ENCODE measurements at places on chromosomes 2 and 18.

DNA sequence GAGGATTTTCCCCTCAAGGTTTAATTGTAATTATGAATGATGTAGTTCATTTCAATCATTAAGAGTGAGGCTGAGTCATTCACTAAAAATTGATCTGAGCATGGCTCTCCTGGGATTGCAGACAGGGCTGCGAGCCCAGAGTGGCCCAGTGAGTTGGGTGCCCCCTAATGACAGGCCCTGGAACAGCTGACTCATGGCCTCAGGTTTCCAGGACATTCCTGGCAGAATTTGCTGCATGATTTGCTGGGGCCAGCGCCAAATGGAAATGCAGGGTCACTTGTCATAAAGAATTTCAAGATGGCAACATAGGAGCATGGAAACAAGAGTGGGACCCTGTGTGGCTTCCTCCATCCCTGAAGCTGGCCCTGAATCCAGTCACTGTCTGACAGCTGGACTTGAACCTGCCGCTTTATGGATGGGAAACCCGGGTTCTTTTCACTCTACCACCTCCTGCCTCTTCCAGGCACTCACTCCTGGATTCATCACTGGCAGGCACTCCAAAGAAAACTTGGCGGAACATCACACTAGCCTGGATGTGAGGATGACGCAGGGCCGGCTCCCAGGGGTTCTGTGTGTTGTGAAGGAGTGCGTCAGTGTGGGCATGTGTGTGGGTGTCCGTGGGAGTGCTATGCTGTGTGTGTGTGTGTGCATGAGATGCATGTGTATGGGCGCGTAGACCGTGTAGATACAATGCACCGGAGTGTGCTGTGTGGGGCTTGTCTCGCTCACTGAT lies 15.2 kb downstream of the OTOF start:
- no peak for DNase-seq

- peak; percentile 66 for DNase-seq
These were observed 31.9 kb upstream of the GALNT14 start for GRCh38 chr2:31170071-31170698.

GRCh38 chr2:16090650-16091575 lies 150.6 kb downstream of the MYCN start:
- DNase-seq, result no peak

DNA sequence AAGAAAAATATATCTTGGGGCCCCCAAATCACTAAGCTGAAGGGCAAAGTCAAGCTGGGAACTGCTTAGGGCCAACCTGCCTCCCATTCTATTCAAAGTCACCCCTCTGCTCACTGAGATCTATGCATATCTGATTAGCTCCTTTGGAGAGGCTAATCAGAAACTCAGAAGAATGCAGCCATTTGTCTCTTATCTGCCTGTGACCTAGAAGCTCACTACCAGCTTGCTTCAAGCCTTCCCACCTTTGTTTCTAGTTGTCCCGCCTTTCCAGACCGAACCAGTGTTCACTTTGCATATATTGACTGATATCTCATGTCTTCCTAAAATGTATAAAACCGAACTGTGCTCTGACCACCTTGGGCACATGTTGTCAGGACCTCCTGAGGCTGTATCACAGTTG lies 479.4 kb downstream of the METTL4 start:
- no peak for DNase-seq

DNA sequence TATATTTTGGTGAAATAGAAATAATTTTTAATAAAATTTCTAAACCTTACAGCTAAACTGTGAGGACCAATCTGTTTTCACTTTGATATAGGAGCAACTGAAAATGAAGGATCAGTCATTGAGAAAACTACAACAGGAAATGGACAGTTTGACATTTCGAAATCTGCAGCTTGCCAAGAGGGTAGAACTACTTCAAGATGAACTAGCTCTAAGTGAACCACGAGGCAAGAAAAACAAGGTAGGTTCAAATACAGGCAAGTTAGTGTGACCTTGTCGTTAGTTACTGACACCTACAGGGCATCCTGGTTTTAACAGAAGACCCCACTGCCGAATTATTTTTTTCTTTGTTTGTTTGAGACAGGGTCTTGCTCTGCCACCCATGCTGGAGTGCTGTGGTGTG lies 75.5 kb upstream of the STON1 start:
- no peak for DNase-seq

- peak; percentile 50 for DNase-seq
These were observed 19.6 kb downstream of the RSAD2 start for GRCh38 chr2:6896930-6897759.

- DNase-seq, result no peak
These were observed 174.0 kb downstream of the TWIST2 start for GRCh38 chr2:239021651-239022436.

- DNase-seq, result no peak
These were observed 176.8 kb downstream of the KCNS3 start for GRCh38 chr2:18055290-18055689.

GRCh38 chr2:41940060-41940744 lies 107.6 kb upstream of the PKDCC start:
- no peak for DNase-seq

DNA sequence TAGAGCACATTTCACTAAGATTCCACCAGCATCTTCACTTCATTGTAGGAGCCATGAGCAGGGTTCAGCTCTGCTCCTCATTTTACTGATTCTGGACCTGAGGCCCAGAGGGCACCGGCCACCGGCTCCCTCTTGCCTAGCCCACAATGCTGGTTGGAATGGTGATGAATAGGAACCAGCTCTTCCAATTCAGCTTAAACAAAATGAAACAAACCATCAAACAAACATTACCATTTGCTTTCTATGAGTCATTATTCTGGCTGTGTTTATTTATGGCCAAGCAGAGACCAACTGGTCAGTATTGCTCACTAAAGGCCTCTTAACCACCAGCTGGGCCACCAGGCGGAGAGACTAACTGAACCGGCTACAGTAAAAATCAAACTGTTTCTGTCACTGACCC lies 176.7 kb downstream of the MTX2 start:
- no peak for DNase-seq

DNA sequence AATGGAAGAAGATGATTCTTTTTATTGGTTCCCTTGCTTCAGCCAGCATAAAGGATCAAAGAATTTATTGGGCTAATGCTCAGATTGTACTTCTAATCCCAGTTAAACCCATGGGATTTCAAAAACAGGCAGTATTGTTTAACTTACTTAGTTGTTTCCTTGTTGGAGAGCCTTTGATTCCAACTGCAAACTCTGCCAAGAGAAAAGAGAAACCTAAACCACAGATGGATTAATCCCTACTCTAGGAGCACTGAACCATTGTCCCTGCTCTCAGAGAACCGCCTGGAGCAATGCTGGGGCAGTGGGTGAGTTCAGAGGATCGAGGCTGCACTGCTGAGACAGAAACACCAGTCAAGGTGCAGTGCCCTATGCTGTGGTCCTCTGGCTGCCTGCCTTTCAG lies 44.9 kb upstream of the SIGLEC15 start:
- no peak for DNase-seq

DNA sequence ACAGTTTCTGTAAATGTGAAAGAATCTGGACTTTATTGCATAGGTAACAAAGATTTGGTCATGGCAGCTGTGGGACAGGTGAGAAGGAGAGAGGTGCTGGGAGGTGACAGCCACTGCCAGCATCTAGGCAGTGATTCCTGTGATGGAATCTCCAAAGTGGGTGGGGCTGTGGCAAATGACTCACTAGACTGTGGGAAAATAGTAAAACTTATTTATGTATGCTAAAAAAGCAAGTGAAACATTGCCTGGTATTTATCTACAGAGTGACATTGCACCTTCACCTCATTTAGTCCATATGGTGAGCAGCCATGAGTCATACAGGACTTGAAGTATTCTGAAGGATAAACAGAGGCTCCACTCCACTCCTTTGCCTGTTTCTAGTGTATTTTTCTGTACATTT lies 145.3 kb upstream of the MEX3C start:
- DNase-seq, result no peak

DNA sequence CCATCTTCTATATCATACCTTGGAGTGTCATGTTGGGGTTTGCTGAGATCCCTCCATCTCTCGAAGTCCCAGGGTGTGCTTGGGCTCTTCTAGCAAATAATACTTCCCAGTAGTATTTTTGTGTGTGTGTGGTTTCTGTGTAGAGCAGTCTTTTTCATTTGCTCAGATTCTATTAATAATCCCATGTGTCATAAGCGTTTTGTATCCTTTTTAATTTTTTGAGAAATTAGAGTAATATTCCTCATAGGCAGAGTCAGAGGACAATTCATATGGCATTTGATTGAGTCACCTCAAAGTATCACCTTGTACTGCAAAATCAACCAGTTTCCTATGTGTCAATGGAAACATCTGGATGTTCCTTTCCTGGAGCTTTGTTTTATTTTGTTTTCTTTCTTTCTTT lies 37.4 kb upstream of the PPP1R1C start:
- no peak for DNase-seq

DNA sequence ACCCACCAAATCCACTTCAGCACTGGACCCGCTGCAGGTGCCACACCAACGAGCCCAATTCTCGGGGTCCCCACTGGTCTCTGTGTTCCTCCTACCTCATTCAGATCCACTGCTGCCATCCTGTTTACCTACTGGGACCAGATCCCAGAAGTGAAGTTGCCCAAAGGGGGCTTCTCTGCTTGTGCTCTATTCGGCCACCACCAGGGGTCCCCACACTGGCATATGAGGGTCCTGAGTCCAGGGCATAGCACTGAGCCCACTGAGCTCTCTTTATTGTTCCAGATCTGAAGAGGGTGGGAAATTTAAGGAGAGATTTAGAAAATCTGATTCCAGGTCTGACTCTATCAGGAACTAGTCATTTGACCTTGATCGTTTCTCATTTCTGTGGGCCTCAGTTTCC lies 2.4 kb downstream of the GPR45 start:
- DNase-seq, result no peak

DNA sequence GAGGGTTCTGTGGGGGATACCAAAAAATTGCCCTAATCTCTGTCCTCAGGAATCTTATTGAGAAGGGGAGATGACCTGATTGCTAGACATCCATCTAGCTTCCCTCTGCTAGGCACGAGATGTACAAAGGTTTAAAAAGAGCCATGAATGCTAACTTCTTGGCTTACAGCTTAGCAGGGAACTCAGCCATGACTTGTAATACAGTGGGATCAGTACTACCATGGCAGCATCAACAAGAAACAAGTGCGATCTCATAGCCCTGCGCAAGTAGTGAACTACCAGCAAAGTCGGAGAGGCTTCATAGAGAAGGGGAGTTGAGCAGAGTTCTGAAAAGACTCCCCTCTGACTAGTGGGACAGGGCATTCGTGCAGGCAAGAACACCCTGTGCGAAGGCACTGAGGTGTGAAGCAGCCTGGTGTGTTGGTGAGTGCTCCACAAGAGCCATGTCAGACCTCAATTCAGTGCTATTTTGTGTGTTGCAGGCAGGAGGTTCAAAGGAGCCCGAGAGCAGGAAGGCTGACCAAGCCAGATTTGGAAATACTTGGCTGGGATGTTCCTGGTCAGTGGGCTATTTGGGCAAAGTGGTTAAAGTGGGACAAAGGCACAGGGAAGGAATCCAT lies 130.0 kb downstream of the FMNL2 start:
- peak; percentile 26 for DNase-seq

GRCh38 chr2:216683846-216684245 lies 11.5 kb downstream of the IGFBP5 start:
- no peak for DNase-seq

DNA sequence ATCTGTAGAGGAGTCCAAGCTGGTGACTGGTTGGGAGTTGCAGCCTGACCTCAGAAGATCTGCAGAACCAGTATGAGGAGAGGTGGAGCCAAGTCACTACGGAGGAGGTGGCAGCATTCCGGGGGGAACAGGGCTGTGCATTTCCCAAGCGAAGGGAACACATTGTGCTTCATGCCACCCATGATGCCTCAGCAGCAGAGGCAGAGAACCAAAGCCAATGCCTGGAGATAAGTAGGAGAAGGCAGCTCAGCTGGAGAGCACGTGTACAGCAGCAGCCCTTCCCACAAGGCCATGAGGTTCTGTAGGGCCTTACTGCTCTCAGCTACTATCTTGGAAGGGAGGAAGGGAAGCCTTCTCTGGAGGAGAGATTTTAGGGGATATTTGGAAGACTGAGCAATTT lies 67.2 kb upstream of the LRPPRC start:
- DNase-seq, result no peak

DNA sequence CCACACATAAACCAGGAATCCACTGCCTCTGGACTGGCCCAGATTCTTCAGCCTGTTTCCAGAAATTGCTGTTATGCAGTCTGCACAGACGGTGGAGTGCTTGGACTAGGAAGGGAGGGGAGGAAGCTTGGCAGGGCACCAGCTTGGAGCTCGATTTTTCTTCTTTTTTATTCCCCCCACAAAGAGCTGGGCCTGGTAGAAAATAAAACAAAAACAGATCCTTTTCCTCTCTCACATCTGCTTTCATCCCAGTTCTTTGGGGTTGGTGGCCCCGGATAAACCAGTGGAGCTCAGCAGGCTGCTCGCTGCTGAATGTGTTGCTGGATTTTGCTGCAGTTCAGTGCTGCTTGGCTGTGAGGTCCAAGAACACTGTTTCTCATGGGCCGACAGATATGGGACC lies 16.0 kb downstream of the LRRTM1 start:
- peak; percentile 76 for DNase-seq

GRCh38 chr2:119319593-119319992 lies 47.0 kb downstream of the C2orf76 start:
- DNase-seq, result no peak

DNA sequence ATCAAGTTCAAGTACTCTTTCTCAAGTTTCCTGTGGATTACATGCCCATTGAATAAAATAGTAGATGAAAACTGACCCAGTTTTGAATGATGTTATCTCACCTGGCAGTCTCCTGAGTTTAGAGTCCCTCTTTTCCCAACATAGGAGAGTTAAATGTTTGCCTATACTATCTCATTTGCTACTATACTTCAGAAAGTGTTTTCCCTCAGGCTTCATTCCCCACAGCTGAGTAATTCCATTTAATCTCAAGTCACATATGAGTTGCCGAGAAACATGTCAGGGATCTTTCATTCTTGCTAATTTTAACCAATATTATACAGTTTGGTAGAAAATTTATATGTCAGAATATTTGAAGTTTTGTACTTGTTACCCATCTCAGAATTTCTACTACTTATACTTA lies 150.4 kb upstream of the CDH19 start:
- DNase-seq, result no peak

- no peak for DNase-seq
These were observed 2.2 kb downstream of the CNOT9 start for GRCh38 chr2:218570850-218571249.

GRCh38 chr2:235378246-235378645 lies 115.6 kb upstream of the AGAP1 start:
- DNase-seq, result no peak

- no peak for DNase-seq
These were observed 84.0 kb downstream of the ZAP70 start for GRCh38 chr2:97797355-97797754.

- no peak for DNase-seq
These were observed 27.7 kb downstream of the THOC1 start for GRCh38 chr18:240175-240574.

DNA sequence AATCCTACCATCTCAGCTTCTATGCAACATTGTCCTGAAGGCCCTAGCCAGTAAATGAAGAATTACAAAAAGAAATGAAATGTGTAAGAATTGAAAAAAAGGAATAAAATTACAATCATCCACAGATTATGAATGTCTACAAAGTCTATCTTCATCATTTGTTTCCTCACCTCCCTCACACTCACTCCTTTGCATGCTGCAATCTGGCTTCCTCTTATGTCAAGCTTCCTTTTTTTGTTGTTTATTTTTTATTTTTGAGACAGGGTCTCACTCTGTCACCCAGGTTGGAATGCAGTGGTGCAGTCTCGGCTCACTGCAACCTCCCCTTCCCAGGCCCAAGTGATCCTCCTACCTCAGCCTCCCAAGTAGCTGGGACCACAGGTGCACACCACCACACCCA lies 129.0 kb downstream of the CABYR start:
- DNase-seq, result no peak
